ENCODE measurements at places on chromosomes 3 and 15. TPM values are rescaled to one million over a fixed set of nuclear protein-coding genes. Genes with fewer than 3 reads are reported as not detected.

The CNTN3 gene
- 7.6 TPM for total RNA-seq

- DNase-seq, result no peak
These were observed 91.6 kb downstream of the LRRK1 start for GRCh38 chr15:101010781-101011180.

DNA sequence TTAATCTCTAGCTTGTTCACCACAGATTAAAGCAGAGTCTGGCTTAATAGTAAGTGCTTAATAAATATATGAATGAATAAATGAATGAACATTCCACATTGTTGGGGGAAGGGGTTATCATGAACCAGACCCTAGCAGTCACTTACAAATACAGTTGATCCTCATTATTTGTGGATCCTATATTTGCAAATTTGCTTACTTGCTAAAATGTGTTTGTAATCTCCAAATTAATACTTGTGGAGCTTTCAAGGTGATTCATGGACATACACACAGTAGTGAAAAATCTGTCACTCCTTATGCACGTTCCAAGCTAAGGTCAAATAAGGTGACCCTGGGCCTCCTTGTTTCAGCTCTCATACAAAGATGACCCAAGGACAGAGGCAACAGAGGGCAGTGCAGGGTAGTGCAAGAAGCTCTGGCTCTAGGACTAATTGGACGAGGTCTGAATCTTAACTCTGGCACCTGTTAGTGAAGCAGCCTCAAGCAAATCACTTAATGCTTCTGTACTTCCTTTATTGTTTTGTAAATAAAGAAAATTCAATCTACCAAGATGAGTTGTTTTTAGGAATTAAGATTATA, 112.8 kb upstream of the C2CD4B start:
- DNase-seq, result no peak

- no peak for DNase-seq
These were observed 329.8 kb downstream of the MCTP2 start for GRCh38 chr15:94561036-94561689.

DNA sequence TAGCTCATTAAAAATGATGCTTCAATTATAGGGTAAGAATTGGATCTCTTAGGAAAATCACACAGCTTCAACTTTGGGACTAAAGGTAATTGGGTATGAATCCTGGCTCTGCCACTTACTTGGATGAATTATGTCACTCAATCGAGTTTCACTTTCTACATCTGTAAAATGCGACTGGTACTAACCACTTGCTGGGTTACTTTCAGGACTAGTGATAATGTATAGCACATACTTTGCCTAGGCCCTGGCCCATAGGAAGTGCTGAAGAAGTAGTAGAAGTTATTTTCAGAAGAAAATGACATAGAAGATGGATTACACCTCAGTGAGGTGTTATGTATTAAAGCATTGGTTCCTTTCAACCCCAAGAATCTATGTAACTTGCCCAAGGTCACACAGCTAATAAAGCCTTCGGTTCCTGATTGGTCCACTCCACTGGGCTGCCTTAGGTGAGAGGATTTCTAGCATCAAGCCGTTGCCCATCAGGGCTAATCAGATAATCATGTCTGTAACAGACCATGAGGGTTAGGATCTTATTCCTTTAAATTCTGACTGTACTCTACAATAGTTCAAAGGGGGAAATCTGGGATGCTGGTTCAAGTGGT, 29.4 kb upstream of the AP4E1 start:
- no peak for DNase-seq

DNA sequence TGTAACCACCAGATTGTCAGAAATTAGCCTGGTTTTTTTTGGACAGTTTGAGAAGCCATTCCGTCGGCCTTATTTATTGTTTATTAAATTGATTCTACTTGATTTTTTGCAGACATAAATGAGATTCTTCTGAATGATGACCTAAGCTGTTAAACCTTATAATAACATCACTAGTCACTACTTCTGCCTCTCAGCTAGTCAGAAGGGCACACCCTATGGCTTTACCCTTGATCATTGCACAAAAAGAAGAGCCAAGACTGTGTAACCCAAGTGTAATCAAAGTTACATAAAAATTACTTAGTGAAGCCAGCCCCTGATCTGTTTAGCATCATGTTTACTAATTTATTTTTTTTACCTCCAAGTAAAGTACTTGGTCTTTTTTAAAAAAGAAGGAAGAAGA, 64.3 kb downstream of the CHL1 start:
- DNase-seq, result no peak

DNA sequence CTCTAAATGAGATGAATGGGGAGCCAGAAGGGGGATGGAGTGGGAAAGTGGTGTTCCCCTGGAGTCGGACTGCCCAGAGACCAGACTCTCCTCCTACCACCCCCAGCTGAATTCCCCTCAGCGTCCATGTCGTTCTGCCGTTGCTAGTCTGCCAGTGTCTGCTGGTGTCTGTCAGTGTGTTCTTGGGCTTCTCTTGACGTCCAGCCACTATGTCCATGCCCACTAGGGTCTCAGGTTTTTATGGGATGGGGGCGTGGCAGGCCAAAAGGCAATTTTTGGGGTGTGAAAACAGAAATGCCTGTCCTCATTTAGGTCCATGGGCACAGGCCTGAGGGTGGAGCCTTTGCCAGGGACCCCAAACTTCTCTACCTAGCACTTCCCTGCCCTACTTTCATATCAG, 589.6 kb downstream of the IGSF11 start:
- no peak for DNase-seq

All from left colon (tissue), 2 donors.